ENCODE measurements at places on chromosomes 7 and 10.

DNA sequence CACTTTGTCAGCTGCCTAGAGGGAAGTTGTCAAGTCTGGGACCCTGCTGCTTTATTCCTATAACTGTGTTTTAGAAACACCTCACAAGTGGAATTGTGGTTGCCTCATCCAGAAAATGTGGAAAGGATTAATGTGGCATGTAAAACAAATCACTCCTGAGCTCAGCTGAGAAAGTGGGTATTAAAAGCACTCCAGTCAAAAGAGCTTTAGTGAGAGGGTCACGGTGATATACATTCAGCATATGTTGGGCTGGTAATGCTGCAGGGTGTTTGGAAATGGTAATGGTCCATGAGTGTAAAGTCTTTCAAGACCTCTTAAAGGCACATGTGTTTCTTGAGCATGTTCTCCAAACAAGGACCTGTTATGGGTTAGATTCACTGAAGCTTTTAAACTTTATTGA is 318.2 kb upstream of the MEOX2 start:
- no peak for DNase-seq

GRCh38 chr10:116728526-116729096 is 13.8 kb downstream of the HSPA12A start:
- no peak for DNase-seq

DNA sequence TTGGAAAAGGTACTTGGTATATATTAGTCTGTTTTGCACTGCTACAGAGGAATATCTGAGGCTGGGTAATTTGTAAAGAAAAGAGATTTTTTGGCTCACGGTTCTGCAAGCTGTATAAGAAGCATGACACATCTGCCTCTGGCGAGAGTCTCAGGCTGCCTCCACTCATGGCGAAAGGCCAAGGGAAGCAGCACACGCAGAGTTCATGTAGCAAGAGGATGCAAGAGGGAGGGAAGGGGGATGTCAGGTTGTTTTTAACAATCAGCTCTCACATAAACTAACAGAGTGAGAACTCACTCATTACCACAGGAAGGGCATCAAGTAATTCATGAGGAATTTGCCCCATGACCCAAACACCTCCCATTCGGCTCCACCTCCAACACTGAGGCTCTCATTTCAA is 484.8 kb upstream of the DPP6 start:
- no peak for DNase-seq

DNA sequence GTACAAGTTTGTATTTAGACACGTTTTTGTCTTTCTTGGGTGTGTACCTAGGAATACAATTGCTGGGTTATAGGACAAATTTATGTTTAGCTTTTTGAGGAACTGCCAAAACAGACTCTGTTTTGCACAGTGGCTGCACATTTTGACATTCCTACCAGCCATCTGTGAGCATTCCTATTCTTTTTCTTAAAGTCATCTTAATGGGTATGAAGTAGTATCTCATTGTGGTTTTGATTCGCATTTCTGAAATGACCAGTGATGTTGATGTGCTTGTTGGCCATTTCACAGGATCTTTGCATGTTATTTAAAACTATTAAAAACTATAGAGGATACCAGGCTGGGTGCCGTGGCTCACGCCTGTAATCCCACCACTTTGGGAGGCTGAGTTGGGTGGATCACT is 32.6 kb upstream of the IL15RA start:
- DNase-seq: no peak

- DNase-seq: peak; percentile 70
These were observed at the start of gene CCL26 for GRCh38 chr7:75772081-75773077. TSS of gene CCL26 (minus strand) at chr7:75772211. CDS start at chr7:75772176, 35 bp downstream.

GRCh38 chr7:128827248-128827958 is 2.8 kb upstream of the FLNC start:
- DNase-seq: peak; percentile 93

GRCh38 chr7:55591282-55591931 is 19.1 kb upstream of the VOPP1 start:
- DNase-seq: no peak

- DNase-seq: no peak
These were observed 72.2 kb downstream of the MTURN start for GRCh38 chr7:30206942-30207341.

- DNase-seq: peak; percentile 89
These were observed 168.0 kb upstream of the AHR start for GRCh38 chr7:17130281-17131059.

GRCh38 chr10:114131094-114131493 is 42.9 kb downstream of the CCDC186 start:
- DNase-seq: no peak

DNA sequence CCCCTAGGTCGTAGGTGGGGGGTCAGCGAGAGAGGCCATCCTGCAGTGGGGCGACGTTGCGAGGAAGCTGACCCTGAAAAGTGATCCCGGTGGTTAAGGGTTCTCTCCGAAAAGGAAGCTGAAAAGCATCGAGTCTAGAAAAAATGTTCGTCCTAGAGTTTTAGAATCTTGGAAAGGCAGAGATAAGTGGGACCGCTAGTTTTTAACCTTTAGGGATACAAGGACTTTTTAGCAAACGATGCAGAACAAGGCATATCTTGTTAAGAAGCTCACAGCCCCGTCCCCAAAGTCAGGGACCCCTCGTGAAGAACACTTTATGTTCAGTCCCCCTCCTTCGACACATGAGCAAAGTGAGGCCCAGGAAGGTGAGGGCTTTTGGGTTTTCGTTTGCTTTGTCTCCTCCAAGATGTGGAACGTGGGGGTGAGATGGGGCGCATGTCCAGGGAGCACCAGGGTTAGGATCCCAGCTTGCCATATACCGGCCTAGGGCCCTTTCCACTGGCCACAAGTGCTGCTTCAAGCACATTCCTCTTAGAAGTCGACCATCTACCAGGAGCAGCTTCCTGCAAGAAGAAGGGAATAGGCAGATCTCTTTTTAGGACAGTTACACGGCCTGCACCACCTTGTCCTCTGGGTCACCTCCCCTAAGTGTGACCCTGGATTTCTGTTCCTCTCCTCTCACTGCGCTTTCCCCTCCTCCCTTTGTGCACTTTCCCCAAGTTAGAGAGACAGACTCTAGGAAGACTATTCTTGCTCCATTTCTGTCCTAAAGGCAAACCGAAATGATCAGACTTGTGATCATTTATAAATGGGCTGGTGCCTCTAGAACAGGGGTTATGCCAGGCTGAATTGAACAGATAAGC is 969 bp downstream of the SLC35G1 start:
- no peak for DNase-seq

DNA sequence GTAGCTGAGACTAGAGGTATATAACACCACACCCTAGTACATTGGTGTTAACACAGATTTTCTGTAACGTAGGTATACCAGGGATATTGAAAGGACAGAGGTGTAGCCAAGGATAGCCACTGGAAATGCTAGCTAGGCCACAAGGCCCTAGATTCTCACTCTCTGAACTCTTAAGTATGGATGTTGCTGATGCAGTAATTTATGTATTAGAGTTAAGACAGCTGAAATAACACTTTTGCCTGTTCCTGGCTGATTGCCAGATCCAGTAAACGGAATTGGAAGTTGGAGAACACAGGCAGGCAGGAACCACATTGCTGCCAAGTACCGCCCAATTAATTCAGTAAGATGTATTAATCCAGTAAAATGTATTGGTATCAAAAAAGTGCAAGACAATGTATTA is 1.8 kb downstream of the CALU start:
- DNase-seq: no peak

DNA sequence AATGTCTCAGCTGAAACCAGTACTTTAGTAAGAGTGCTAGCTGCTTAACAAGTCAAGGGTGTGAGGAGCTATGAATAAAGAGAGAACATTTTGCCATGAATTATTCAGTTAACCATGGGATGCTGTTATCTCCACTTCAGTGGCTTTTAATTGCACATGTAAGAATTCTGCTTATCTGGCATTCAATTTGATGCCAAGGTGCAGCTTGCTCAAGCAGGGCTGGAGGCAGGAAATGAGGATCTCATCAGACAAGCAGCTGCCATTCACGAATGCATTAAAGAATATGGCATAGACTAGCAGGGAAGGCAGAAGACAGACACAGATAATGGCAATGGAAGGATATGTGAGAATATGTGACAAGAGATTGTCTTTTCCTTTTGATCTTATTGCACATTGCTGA is 697.8 kb downstream of the NRG3 start:
- no peak for DNase-seq

DNA sequence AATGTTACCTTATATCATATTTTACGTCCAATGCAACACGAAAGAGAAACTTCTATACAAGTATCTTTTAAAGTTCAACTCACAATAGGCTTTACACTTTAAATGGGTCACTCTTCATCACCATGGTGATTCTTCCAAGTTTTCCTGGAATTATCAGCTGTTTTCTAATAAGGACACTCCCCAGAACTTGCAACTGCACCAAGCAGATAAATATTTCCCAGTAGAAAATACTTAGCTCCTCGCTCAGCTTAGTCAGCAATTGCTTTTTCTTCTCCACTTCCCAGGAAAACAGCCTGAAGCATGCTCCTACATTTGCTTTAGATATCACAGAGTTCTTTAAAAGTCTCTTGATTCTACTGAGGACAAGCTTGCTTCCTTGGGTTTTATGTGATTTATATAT is 25.7 kb upstream of the ADD3 start:
- no peak for DNase-seq

GRCh38 chr10:14111208-14111607 is 219.5 kb downstream of the FRMD4A start:
- DNase-seq: no peak

GRCh38 chr10:73251683-73252444 is 580 bp downstream of the MRPS16 start:
- DNase-seq: no peak

DNA sequence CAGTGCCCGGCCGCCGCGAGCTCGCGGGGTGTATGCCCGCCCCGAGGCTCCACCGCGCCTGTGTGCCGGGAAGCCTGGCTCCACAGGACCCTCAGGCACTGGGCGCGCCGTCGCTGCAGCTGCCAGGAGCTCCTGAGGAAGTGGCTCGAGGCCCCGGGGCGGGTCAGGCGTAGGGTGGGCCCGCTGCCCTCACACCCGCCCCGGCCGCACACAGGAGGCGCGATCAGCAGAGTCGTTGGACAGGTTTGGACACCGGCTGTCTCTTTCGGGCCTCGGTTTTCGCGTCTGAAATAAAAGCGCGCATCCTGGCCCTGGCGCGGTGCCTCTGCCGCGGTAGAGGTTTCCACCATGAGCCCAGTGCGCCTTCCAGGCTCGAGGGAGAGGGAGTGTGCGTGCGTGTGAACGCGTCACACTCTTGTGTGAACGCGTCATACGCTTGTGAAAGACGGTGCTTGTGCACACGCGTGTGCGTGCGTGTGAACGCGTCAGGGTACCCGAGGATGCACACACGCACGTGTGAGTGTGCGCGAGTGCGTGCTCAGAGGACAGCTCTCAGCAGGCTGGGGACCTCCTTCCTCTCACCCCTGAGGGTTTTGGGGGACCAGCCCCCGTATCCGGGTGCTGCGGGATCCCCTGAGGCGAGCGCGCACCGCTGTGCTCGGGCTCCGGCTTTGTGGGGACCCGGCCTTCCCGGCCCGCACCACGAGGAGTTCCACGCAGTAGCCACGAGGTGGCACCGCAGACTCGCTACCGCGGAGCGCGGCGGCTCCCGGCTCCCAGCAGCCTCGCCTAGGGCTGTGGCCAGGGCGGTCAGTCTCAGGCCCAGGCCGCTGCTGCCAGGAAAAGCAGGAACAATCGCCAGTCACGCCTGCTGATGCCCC is 83.8 kb downstream of the BMS1 start:
- peak; percentile 15 for DNase-seq

DNA sequence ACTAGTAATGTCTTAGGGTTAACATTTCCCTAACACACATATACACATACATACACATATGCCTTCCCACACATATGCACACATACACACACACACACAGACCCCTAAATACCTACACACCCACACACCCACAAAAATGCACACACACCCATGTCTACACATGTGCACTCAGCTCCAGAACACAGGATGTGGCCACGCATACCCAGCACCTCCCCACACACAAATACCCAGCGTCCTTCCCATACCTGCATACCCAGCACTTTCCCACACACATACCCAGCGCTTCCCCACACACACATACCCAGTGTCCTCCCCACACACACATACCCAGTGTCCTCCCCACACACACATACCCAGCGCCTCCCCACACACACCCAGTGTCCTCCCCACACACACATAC is 534.9 kb downstream of the DNAJB6 start:
- no peak for DNase-seq

GRCh38 chr7:88540012-88540411 is 219.5 kb upstream of the ZNF804B start:
- no peak for DNase-seq

DNA sequence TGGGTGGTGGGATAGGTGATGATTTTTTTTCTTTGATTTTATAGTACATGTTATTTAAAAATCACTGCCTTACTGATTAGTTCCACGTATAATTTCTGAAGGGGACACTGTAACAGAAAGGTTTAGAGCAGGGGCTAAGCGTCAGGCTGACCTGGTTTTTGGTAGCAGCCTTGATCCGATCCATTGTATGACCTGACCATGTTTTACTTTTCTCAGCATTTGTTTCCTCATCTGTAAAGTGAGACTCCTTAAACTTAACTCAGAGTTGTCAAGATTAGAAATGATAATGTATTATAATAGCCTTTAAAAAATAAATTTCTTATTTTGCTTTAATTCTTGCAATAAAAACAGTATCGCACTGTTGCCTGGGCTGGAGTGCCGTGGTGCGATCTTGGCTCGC is 23.6 kb downstream of the INPP5F start:
- no peak for DNase-seq

DNA sequence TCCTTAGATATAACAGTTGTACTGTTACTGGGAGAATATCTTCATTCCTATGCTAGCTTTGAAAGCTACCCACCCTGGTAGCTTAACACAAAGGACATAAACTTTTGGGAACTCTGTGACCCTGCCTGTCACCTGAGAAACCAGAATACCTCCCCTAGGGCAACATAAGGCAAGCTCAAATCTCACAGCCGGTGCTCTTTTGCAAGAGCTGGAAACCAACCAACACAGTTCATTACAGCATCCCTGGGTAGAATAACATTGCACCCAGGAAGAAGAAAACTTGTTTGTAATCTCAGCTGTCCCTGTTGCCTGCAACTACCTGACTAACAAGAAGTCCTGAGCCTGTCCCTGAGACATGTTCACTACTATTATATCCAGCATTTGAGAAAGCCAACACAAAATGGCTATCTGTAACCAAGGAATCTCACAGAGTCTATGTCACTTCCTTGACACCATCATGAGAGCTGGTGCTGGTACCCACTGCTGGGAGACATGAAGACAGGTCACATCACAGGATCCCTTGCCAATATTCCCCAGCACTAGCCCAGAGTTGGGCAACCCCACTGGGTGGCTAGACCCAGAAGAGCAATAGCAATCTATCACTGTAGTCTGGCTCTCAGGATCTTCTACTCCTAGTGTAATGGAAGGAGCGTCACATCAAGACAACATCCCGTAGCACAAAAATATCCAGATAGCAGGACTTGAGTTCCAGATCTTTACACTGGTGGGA is 31.3 kb downstream of the AKR1C3 start:
- DNase-seq: no peak

DNA sequence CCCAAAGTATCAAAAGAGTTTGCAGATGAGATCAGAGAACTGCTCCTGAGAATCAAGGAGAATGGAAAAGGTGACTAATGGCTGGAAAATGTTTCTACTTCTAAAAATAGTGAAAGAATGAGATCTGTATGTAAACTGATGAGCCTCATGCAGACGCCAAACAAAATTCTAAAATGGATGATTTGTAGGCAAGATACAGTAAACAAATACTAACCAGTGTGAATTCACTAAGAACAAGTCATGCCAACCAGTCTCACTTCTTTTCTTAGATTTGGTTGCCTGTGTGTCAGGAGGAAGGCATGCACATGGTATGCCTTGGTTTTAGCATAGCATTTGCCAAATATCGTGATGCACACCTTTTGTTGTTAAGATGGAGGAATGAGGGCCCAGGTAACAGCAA is 94.9 kb upstream of the PIK3CG start:
- DNase-seq: peak; percentile 58

- no peak for DNase-seq
These were observed 748.5 kb downstream of the DNAJB9 start for GRCh38 chr7:109318136-109318535.

Data from skeletal muscle cell (primary cell).